Stimulated activated CD4-positive, alpha-beta T cell treated with anti-CD3 and anti-CD28 coated beads, Interleukin-12 subunit alpha, Interleukin-12 subunit beta, amount 100 ng/mL, for 4 hours (primary cell): ENCODE measurements at places on chromosomes 7 and 10.

DNA sequence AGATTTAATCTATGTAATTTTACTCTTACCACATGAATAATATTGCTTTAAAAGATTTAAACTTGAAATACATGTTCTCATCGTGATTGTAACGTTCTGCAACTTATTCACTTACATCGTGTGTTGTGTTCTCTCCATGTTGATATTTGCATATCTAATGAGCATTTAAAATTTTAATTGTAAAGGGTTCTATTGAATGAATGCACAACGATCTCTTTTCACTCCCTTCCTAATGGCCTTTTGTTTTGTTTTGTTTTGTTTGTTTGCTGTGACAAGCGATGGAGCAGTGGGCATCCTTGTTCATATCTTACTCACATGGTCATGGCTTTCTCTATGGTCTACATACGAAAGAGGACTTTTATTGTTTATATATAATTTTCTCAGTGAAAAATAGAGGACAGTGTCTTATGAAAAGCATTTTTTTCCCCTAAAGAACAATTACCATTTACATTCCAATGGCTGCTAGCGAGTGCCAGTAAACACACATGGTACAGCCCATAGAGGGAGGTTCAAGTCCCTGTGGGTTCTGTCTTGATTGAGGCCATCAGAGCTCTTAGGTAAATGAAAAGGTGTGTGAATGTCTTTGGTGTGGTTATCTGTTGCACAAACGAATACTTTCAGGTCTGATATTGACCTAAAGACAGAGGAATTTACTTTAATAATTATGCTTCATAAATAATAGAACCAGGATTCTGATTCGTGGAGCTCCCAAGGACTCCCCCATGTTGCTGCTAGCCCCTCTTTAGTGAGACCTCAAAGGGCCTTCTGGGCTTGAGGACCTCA lies 32.4 kb downstream of the BTBD16 start:
- DNase-seq: no peak

GRCh38 chr10:3364768-3365480 lies 192.3 kb upstream of the PITRM1 start:
- DNase-seq: no peak

- no peak for DNase-seq
Observed at GRCh38 chr7:46245586-46246111, 324.6 kb upstream of the IGFBP3 start.

DNA sequence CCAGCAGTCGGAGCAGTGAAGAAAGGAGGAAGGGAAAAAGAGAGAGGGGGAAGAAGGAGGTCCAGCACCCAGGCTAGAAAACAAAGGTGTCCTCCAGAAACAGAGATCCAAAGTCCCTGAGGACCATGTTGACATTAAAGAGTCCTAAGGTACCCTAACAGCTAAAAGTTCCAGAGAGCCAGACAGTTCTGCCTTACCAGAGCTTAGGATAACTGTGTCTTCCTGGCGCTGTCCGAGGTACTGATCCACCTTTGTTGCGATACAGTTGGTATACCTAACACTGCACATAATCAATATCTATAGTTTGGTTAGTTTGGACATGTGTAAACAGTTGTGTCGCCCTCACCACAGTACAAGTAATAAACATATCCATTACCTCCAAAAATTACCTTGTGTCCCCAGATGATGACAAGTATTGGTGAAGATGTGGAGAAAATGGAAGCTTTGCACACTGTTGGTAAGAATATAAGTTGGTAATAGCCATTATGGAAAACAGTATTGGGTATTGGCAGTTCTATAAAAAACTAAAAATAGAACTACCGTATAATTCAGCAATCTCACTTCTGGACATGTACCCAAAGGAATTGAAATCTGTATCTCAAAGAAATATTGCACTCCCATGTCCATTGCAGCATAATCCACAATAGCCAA lies 59.8 kb downstream of the GRID1 start:
- no peak for DNase-seq

DNA sequence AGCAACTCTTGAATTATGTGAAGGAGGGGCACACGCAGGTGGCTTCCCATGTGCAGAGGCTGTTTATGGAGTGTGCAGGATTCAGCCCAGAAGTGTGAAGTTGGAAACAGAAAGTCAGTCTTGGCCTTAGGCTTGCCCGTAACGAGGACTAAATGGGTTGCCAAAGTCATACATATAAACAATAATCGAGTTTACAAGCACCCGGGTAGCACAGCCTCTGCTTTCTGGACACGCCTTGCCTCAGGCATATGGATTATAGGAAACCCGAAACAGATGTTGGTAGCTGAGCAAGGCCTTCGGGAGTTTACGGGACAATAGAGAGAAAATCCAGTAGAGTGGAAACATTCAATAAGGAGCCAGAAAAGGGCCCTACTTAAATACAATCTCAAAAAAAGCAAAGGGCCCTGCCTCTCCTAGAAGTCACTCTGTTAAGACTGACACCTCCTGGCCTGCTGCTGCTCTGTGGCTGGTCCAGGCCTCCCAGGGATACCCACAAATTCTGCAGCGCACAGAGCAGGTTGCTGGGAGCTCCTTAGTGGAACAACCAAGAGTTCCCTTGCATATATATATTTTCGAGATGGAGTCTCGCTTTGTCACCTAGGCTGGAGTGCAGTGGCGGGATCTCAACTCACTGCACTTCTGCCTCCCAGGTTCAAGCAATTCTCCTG lies 48.5 kb downstream of the SMKR1 start:
- no peak for DNase-seq

GRCh38 chr10:130222381-130222780 lies 86.2 kb downstream of the GLRX3 start:
- DNase-seq: no peak

DNA sequence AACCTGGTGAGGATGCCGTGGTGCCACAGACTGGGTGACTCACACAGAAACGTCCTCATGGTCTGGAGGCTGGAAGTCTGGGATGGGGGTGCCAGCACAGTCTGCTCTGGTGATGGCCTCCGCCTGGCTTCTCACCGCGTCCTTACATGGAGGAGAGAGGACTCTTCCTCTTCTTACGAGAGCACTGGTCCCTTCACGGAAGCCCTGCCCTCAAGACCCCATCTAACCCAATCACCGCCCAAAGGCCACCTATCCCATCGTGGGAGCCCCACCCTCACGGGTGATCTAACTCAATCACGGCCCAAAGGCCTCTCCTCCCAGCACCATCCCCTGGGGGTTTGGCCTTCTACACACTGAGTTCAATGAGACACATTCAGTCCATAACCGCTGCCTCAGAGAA lies 137.7 kb downstream of the PTPRN2 start:
- no peak for DNase-seq

GRCh38 chr10:104323085-104323484 lies 15.2 kb downstream of the ITPRIP start:
- DNase-seq: no peak

DNA sequence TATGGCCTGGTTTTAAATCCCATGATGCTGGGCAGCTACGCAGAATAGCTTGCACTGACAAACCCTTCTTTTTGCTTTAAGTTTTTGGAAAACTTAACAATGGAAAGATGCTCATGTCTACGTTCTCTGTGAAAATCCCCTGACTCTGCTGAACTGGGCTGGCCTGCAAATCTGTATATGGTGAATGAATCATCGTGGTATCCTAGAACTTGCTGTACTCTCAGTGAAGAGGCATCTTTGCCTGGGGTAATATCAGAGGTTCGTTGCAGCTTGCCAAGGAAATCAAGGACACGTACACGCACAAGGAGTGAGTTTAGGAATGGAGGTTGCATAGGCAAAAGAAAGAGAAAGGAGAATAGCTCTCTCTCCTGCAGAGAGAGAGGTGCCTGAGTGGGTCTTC lies 382.0 kb upstream of the ADARB2 start:
- no peak for DNase-seq

DNA sequence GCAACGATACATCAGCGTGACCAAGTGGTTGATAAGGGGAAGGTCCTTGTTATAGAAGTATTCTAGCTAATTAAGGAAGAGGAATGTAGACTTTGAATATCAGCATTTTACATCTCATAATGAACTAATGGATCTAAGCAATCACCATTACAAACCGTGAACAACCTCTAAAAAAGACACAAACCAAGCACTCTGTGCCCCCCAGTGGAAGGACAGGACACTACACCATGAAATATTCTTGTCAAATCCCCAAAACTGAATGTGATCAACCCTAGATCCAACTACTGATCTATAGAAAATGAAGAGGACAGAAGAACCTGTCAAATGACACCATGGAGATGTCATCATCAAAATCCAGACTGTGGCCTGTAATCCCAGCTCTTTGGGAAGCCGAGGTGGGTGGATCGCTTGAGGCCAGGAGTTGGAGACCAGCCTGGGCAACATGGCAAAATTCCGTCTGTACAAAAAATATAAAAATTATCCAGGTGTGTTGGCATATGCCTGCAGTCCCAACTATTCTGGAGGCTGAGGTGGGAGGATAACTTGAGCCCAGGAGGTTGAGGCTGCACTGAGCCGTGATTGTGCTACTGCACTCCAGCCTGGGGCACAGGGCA lies 111.3 kb upstream of the CARD11 start:
- DNase-seq: peak; percentile 42

GRCh38 chr7:32155712-32156111 lies 85.5 kb upstream of the PDE1C start:
- DNase-seq: no peak

- DNase-seq: no peak
Observed at GRCh38 chr10:85105614-85106255, 777.3 kb downstream of the CCSER2 start.

DNA sequence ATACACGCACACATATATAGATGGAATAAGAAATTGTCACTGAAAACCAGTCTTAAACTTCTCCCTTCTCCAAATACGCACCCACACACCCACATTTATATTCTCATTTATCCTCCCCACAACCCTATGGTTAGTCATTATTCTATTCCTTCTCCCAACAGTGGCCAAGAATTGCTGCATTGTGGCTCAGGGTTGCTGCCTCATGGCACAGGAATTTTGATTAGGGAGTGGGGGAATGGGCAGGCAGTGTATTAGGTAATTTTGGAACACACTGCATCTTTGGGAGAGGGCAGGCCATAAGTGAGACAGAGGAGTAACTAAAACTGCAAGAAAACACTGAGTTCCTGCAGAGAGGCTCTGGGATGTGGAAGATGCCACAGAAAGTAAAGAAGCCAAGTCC lies 35.7 kb downstream of the NAPEPLD start:
- no peak for DNase-seq

DNA sequence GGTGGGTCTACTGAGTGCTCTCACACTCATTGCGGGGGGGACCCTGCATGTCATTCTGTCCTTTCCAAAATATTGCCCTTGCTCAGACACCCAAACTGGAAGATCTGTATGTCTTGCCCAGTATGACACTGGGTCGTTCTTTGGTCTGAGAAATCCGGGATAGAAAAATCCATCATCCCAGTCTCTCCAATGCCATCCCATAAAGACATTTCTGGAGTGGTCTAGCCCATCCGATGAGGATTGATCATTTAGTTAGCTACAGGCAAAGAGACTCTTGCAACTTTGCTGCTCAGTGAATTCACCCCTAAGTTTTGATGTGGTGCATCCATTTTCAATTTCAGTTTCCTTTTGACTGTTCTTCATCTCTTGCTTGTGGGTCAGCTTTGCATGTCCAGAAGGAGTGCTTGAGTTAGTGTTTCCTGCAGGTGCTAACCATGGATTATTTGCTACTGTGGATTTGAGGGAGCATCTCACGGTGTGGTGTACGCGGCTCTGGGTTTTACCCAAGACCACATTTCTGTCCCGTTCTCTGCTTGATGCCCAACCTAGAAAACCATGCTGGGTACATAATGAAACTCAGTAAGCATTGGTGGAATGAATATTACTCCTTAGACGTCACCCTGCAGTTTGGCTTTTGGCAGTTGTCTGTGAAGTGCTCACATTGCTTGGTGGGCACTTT lies 247.0 kb upstream of the MKI67 start:
- no peak for DNase-seq

DNA sequence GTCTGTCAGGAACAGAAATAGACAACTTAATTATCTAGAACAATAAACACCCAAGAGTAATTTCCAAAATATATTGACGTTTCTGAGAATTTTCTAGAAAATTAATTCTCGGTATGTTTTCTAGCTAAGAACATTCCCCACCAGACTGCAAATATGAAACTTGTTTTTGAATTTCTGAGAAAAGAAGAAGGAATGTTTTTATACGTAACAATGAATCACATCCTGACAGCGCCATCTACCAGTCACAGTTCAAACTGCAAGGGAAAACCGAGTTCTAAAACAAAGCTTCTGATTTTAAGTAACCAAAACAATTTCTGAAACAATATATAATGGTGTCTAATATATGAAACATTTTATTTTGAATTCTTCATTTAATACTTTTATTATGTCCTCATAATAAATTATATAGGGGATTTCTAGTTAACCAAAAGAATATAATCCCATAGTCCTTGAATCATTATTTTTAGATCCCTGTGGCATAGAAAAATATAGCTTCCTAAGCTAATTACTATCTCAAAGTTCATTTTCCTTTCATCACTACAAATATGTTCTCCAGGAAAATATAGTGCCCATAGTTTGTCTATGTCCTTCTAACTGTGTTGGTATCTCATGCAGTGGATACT lies 34.5 kb upstream of the MEOX2 start:
- no peak for DNase-seq

GRCh38 chr10:15515202-15515601 lies 144.1 kb upstream of the FAM171A1 start:
- DNase-seq: no peak

DNA sequence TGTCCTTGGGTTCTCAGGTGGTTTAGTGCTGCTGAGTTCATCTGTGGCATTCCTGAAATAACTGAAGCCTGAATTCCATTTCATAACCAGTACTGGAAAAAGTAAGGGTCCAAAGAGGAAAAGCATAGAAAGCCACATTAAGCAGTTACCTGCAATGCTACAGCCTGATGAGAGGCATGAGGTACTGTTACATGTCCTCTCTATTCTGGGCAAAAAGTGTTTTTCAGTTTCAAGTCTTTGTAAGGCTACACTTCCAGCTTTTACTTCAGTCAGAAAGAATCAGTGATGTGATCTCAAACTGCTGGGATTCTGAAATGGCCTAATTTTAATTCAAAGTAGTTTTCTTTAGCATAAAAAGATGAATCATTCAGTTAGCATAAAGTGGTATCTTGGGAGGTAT lies 369.5 kb downstream of the PHF14 start:
- no peak for DNase-seq

GRCh38 chr10:19480353-19480752 lies 335.9 kb upstream of the PLXDC2 start:
- DNase-seq: no peak

GRCh38 chr10:87702973-87703294 lies 43.3 kb downstream of the PAPSS2 start:
- DNase-seq: no peak

- DNase-seq: no peak
Observed at GRCh38 chr7:137354396-137354795, 10.9 kb upstream of the PTN start.

DNA sequence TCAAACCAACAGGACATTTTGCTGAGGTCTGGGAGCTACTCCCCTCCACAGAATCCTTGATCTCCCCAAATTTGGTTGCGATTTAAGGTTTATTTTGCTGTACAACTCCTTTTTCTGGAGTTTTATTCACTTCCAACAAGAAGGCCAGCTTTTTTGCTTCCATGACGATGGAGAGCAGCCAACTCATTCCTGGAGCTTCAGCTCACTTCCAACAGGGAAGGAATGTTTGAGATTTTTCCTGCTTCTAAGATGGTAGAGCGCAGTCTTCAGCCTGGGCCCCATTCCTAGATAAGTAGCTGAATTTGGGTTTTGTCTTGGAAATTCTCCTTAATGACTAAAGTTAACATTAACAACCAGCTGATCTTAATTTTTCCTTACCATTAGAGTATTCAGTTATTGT lies 30.9 kb upstream of the CREB3L2 start:
- DNase-seq: no peak

- DNase-seq: peak; percentile 1
Observed at GRCh38 chr7:123154231-123154860, 45.4 kb downstream of the SLC13A1 start.
